Activated naive CD8-positive, alpha-beta T cell treated with anti-CD3 and anti-CD28 coated beads, Interleukin-2, amount 50 U/mL, for 16 hours (primary cell): ENCODE measurements at places on chromosomes 12 and 14.

DNA sequence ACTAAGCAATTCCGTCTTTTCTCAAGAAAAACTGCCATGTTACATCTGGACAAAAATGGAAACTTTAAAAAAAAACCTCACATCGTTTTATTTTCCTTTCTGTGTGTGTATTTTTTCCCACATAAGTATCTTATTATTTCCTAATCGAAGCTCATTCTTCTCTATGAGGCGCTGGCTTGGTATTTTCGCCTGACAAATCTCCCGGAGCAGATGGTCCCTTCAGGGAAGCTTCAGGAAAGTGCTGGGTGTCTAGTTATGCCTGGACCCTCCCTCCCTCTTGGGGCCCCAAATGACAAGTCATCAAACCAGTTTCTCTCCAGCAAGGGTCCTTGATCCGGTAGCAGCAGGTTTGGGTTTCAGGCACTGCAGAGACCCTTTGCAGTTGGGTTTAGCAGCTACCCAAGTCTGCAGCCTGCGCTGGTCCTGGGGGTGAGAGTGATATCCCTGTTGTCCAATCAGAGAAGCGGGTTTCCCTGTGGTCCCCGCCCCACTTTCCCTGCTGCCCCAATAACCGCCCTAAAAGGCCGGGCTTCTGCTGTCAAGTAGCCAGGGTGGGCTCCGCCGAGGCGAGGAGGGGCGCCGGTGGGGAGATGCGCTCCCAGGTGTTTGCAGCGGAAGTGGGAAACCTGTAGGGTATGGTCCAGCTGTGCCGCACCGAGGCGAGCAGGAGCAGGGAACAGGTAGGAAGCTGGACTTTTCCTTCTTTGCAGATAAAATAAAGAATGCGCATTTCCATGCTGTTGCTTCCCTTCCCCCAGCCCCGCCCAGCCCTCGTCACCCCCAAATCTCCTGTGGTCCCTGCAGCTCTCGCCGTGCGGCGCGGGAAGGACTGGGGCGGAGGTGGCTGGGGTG is at the start of gene CNTN1:
Gene CNTN1 (plus strand): TSS at position 527 of the 852 bp plus-strand sequence.
- no peak for DNase-seq

GRCh38 chr14:23827100-23827892 is 126.3 kb upstream of the DHRS4 start:
- no peak for DNase-seq

- DNase-seq, result no peak
These were observed 456.7 kb downstream of the SLC16A7 start for GRCh38 chr12:60052483-60052882.

GRCh38 chr14:49991491-49991890 is 98.6 kb downstream of the ARF6 start:
- no peak for DNase-seq

DNA sequence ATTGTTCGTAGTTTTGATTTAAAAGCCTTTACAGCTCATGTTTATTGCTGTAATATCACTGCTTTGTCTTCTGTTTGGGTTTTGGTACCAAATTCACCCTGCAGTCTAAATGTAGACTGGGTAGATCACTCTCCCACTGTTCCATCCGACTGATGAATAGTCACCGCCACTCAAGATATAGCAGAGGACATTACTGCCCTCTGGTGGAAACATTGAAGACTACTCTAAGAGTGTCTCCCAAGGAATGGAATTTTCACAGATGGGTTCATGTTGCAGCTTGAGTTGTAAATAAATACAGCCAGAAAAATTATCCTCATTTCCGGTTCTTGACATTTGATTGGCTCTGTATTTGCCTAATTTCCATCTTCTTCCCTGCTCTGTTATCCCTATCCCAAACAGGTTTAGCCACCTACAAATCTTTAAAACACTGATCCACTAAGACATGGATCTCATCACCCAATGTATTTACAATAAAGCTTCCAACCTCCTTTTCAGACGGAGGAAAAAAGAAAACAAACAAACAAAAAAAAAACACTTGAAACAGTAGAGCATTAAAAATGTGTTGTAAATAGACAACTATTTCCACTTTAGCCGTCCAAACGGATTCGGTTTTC is 198.3 kb upstream of the CPNE8 start:
- no peak for DNase-seq

- no peak for DNase-seq
These were observed 149.7 kb upstream of the ARHGAP5 start for GRCh38 chr14:31927348-31927832.

DNA sequence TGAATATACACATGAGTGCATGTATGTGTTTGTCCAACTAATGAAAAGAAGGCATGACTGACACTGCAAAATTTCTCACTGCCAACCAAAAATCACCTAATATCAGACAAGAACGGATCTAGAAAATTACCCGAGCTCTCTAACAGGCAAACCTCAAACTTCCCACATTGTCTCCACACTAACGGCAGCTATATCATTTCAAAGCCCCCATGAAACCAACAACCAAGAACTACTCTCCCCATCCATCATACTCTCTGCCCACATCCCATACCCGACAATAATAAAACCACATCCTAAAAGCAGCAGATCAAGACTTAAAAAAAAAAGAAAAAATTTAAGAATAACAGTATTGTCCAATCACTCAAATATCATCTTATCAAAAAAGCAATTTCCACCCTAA is 227.1 kb downstream of the CEP128 start:
- DNase-seq, result no peak

GRCh38 chr14:56276108-56276507 is 157.9 kb downstream of the PELI2 start:
- DNase-seq, result no peak

DNA sequence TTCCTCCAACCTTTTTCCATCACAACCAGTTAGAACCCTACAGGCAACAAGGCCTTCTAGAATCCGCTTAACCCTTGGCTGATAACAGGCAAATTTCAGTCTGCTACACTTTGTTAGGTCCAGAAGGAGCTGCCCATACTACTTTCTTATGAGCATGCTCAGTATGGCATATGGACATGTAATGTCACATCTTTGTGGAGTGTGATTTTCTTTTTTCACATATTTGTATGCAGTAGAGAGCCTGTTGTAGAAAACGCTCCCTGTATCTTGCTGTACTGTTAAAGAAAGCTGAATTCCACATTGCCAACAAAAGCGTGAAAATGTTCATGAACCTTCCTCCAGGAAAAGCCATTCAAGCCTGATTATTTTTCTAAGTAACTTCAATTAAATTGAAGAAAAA is 196.5 kb downstream of the SLC41A2 start:
- DNase-seq, result no peak

GRCh38 chr14:102445066-102445465 is 64.5 kb downstream of the ANKRD9 start:
- no peak for DNase-seq

DNA sequence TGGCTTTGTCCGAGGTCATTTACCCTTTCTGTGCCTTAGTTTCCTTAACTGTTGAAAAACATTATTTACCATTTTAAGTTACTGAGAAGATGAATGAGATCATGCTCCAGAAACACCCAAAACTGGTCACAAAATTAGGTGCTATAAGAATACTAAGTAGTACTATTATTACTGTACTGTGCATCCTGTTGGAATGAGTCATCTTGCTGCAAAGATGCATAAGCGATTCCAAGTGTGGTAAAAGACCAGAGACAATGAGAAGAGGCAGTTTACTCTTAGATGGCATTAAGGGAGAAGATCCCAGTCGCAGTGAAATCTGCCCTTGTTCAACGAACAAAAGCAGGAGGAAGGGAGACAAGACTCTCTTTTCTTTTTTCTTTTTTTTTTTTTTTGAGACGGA is 4.2 kb upstream of the PLEKHA5 start:
- DNase-seq, result no peak

GRCh38 chr12:6376079-6376869 is 911 bp upstream of the SCNN1A start:
- no peak for DNase-seq
